Amniotic stem cell (primary cell): ENCODE measurements at places on chromosomes 2 and 18.
A peak's percentile ranks its signal among the peaks of the same experiment; 100 is the strongest.

DNA sequence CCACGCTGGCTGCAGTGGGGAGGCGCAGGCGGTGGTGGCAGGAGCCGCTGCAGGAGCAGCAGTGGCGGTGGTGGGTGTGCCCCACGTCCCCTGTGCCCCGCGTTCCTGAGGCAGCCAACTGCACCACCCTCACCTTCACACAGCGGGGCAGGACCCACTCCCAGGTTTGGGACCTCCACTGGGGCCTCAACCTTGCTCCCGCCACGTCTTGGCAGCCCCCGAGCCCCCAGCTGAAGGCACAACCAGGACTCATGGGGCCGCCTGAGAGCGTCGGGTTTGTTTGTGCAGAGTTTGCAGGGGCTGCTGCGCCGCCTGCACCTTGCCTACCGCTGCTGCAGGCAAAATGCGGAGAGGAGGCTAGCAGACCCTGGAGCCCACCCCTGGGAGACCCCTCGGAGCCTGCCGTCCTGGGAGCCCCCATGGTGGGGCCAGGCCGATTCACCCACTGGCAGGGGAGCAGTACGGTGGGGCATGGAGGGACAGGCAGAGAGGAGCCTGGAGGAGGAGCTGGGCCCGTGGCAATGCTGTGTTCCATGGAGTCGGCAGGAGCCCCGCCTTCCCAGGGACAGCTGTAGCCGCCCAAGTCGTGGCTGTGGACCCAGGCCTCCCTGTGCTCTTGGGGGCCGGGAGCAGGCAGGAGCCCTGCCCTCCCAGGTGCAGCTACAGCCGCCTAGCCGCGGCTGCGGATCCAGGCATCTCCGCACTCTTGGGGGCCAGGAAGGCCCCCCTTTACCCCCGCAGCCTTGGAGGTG lies 14.7 kb upstream of the EML6 start:
- no peak for DNase-seq

DNA sequence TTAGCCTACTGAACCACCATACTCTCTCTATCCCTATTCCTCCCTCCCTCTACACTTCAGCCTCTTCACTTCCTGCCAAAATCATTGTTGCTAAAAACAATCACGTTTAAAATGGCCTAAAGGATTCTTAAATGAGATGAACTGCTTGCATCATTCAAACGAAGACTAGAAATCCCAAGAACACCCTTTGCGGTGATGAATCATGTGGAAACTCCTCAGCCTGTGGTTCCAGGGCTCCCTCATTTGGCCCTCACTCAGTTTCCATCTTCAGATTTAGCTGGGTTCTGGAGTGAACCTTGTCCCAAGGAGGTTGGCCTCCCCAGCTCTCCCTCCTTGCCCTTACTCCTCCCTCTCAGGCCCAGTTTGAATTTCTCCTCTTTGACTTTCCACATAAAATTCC lies 125.6 kb upstream of the CDC42EP3 start:
- DNase-seq, result no peak

DNA sequence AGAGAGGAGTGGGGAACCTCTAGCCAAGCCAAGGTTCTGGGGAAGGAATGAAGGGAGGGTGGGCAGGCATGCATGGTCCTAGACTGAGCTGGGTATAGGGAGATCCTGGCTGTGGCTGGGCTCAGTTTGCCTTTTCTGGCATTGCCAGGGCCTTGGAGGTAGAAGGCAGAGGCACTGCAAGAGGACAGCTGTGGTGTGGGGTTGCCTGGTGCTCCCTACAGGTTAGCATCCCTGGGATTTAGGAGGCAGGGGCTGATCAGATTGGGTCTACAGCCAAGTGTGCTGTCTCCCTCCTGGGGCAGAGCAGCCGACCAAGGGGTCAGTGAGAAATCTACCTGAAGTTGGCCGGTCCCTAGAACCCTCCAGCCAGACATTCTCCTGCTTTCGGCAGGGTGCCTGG lies 15.9 kb downstream of the ABCG8 start:
- no peak for DNase-seq

DNA sequence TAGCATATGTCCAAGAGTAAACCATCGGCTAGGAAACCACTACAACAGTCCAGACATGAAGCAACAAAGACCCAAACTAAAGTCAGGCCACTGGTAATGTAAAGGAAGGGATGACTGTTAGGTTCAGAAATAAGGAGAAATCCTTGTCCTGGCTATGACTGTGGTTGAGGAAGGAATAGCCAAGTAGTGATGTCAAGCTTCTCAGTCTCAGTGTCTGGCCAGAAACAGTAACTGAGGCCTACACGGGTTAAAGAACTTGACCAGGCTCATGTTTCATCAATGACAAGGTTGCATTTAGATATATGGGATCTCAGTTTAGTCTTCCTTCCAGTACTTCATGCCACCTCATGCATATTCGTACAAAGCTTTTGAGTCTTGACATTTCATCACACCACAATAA lies 162.0 kb downstream of the ETAA1 start:
- DNase-seq, result no peak

GRCh38 chr2:41967476-41968181 lies 80.2 kb upstream of the PKDCC start:
- DNase-seq, result no peak

DNA sequence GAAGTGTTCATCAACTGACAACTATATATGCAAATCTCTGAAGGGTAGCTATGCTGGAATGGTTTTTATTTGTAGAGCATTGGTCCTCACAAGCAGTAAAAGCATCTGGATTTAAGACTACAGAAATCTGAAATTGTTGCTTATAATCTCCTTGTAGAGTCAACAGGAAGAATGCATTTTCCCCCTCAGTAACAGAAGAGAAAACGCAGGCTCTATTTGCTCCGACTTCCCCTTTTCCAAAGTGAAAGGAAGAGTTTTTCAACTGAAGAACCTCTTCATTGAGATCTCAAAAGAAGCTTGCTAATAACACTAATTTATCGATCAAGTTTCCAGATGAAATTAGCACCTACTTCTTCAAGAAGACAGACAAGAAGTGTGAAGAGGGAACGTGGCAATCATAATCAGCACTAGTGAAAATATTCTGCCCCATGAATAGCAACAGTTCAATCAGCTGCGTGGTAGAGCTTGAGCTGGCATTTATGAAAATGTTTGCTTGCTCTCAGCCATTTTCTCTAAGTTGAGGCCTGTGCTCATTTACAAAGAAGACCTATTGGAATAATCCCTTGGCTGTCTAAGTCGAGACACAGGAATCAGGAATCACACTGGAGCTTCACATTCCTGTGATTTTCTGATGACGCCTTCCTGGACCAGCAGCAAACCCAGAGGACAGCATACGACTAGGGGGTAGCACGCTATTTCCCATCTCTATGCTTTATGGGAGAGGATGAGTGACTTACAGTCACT lies 43.7 kb downstream of the TGIF1 start:
- no peak for DNase-seq

GRCh38 chr18:61322265-61322873 lies 10.9 kb upstream of the CDH20 start:
- peak; percentile 18 for DNase-seq

GRCh38 chr2:42568401-42569115 lies at the start of gene MTA3:
Gene MTA3, plus strand, starts transcription at chr2:42568632. Its CDS starts 114 bp downstream, at chr2:42568746.
- no peak for DNase-seq

DNA sequence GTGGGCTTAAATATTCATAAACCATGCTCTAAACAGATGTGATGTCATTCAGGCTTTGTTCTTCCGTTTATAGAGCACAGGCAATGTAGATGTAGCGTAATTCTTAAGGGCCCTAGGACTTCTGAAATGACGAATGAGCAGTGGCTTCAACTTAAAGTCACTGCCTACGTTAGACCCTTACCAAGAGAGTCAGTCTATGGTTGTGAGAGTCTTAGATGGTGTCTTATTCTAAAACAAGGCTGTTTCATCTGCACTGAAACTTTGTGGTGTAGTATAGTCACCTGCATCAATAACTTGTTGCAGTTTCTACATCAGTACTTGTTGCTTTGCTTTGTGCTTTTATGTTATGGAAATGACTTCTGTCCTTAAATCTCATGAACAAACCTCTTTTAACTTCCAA lies 56.0 kb downstream of the PIK3C3 start:
- DNase-seq, result no peak

DNA sequence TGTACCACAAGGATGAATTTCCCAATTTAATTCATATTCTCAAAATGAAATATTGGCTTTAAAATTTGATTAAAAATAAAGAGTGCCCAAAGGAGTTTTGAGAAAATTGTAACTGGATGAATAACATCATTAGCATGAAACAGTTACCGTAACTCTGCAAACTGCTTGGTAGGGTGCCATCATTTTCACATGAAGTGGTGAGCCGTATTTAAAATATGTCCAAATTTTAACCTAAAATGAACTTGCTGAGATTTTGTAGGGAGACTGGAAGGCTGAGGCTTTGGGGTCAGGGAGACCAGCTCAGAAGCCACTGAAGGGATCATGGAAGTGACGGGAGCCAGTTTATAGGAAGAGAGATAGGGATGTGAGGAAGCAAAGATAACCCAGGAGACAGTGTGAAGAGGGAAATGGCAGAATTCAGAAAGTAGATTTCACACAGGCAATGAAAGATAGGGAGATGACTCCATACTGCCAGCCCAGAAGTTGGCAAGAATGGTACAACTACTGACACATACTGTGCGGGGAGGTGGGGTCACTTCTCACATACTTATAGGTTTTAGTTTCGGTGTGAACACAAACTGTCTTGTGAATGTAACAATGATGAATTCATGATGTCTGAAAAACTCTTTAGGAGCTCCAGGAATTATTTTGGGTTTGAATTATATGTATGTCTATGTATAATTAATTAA lies 53.8 kb downstream of the EFEMP1 start:
- DNase-seq, result no peak

- DNase-seq, result no peak
These were observed 29.5 kb downstream of the RMC1 start for GRCh38 chr18:23532848-23533247.

- no peak for DNase-seq
These were observed 219.4 kb upstream of the SIX3 start for GRCh38 chr2:44722026-44722625.
